Endodermal cell (in vitro differentiated cells): ENCODE measurements at places on chromosomes 3 and 15. TPM values are rescaled to one million over a fixed set of nuclear protein-coding genes. Genes with fewer than 3 reads are reported as not detected.
A peak's percentile ranks its signal among the peaks of the same experiment; 100 is the strongest.

DNA sequence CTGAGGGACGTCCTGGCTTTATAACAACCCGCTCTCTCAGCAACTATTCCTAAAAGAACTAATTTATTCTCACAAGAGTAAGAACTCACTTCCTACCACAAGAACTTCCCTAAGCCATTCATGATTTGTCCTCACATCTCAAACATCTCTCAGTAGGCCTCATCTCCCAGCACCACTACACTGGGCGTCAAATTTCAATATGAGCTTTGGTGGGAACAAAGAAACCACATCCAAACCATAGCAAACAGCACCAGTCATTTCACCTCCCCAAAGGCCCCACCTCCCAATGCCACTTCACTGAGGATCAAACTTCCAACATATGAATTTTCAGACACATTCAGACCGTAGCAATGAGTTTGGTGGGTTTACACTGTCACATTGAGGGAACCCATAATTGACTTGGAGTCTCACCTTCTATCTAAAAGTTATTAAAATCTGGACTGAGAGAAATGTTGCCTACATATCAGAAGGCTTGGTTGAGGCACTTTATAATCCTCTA lies 116.4 kb upstream of the AGBL1 start:
- H3K27me3 ChIP-seq: no peaks in the 10 kb centered on the region
- H3K36me3 ChIP-seq: no peaks in the 10 kb centered on the region
- no peak overlapping the region for H3K4me3 ChIP-seq

DNA sequence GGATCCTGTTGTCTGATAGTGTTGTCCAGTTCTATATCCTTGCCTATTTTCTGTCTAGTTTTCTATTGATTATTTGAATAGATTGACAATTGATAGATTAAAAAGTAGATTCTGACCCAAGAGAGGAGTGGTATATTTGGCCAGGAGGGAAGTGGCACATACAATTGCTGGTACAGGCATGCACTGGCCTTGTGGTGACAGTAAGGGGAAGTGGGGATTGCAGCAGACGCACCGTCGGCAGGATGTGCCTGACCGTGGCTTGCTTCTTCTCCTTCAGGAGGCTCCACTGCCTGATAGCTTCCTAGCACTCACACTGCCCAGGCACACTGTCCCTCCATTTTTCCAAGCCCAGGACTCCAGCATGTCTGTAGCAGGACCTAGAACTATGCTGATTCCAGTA lies 10.5 kb downstream of the GABRG3 start:
- no peaks in the 10 kb centered on the region for H3K27me3 ChIP-seq
- DNase-seq: no peak
- H3K27ac ChIP-seq: no peak overlapping the region

The ASB14 gene
- not detected in 2 replicates for total RNA-seq

DNA sequence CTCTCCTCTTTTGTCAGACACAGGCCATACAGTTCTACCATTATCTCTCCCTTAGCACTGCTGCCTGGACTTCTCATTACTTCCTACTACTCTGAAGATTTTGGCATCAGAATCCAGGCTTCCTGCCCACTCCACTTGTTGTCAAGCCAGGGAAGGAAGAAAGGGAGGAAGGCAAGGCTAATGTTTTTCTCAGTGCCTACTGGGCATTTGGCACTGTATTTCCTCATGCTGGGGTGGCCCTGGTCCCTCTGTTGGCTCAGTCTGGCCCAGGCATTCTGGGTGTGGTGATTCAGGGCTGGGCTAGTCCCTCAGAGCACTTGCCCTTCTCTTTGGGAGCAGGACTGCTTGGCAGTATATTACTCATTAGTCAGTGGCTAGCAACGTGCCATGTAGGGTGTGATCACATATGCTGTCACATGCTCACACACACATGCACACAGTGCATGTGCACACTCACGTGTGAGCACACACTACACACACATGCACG lies 52.9 kb downstream of the BSN start:
- no peaks in the 10 kb centered on the region for H3K4me1 ChIP-seq
- no peak overlapping the region for H3K27ac ChIP-seq
- no peak overlapping the region for H3K4me3 ChIP-seq
- peak; percentile 23 for DNase-seq

The ARHGEF26 gene
- total RNA-seq: 9.3 and 10.1 TPM in 2 replicates
